ENCODE measurements at places on chromosomes 2 and 18. TPM values are rescaled to one million over a fixed set of nuclear protein-coding genes. Genes with fewer than 3 reads are reported as not detected.

- DNase-seq = no peak
Observed at GRCh38 chr2:5231287-5231686, 460.9 kb upstream of the SOX11 start.

KLHL29 gene
- 0.65 TPM for total RNA-seq

GRCh38 chr2:144211826-144212225 is 308.1 kb downstream of the ZEB2 start:
- no peak for DNase-seq

GRCh38 chr2:127100251-127101047 is 6.5 kb downstream of the BIN1 start:
- no peak for DNase-seq

GRCh38 chr2:524442-524841 is 152.8 kb downstream of the TMEM18 start:
- DNase-seq = no peak

DNA sequence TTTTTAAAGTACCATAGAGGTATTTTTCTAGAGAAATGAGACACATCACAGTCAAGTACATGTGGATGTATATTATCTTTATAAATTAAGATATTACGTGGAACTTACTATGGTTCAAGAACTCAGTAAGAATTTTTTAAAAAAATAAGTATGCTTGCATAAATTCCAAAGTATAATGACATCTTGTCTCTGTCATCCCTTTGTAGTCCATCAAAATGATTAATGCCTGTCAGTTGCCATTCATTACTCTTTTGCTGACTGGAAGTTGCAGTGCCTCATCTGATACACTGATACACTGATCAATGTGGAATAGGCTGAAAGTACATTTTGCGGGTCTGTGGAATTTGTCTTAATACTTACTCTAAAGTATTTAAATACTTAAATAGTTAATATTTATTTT is 177.2 kb downstream of the GALNT13 start:
- no peak for DNase-seq

COQ10B gene
- total RNA-seq = 20.6 TPM

DNA sequence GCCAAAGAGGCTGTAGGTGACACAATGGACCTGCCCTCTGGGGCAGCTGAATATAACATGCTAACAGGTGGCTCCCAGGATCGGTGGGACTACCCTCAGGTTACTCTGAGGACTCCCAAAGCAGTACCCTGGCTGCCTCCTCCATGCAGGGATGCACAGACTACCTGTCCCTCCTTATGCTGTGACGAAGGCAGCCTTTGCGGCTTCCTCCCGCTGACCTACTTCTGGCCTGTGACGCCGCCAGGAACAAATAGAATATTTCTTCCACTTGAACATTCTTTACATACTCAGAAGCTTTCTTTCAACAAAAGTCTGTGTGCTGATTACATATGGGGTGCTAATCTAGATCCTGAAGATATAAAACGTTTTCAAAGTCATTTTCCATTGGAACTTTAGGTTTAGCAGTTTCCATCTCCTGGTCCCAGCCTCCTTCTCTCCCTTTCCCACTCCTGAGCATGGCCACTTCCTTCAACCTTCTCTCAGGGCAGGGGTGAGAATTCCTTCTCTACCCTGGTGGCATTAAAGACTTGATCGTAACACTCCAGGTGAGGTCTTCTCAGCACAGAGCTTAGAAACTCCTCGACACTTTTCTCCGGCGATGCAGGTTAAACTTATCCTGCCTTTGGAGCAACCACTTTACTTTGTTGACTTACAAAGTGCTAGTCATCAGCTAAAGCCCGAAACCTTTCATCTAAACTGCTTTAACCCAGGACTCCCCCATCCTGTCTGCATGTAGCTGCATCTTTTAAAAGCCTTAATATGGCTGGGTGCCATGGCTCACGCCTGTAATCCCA is 58.9 kb upstream of the STK17B start:
- DNase-seq = no peak

GRCh38 chr2:6956566-6956965 is 39.4 kb downstream of the RNF144A start:
- DNase-seq = no peak

SANBR gene
- 6.2 TPM for total RNA-seq

DNA sequence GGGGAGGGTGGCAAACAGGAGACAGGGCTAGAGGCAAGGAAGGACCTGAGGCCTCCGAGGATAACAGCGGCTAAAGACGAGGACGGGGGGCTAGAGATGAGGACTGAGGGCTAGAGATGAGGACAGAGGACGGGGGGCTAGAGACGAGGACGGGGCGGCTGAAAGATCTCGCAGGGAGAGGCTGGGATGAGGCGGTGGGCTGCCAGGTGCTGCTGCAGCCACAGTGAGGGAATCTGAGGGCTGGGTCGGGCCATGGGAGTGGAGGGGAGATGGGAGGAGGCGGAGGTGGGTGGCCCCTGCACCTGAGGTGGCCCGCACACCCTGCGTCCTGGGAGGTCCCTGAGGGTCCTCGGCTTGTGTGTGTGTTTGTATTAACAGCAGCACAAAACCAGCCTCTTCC is 350.2 kb upstream of the SALL3 start:
- no peak for DNase-seq

C2orf80 gene
- total RNA-seq = not detected

PAIP2B gene
- total RNA-seq = 69.7 TPM

GRCh38 chr2:88671786-88672427 is 19.6 kb upstream of the RPIA start:
- DNase-seq = no peak

- DNase-seq = peak; percentile 40
Observed at GRCh38 chr2:53442783-53443182, 324.8 kb upstream of the CHAC2 start.

DNA sequence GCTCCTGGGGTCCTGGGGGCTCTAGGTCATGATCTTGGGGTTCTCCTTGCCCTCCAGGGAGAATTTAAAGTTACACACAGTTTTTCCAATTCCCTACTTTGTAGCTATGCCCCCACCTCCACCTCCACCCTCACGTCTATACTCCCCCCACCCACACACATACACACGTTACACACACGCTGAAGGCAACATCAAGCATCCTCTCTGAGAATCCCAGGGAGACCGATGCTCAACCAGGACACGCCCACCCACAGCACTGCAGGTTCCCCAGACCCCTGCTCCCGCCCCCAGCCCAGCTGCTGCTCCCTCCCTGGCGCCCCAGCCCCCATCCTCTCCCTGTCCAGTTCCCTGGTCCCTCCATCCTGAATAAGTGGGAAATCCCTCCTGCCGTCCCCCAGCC is 6.4 kb upstream of the TNS1 start:
- DNase-seq = no peak

OR6B2 gene
- total RNA-seq = not detected

- DNase-seq = no peak
Observed at GRCh38 chr2:45713591-45713990, 62.1 kb downstream of the PRKCE start.

GRCh38 chr2:70717431-70718038 is 50.5 kb downstream of the ADD2 start:
- DNase-seq = no peak

Measured in Right ventricle myocardium superior (tissue), 1 donor.